NCI-H1092 (cell line): ENCODE measurements at places on chromosomes 7 and 10.

DNA sequence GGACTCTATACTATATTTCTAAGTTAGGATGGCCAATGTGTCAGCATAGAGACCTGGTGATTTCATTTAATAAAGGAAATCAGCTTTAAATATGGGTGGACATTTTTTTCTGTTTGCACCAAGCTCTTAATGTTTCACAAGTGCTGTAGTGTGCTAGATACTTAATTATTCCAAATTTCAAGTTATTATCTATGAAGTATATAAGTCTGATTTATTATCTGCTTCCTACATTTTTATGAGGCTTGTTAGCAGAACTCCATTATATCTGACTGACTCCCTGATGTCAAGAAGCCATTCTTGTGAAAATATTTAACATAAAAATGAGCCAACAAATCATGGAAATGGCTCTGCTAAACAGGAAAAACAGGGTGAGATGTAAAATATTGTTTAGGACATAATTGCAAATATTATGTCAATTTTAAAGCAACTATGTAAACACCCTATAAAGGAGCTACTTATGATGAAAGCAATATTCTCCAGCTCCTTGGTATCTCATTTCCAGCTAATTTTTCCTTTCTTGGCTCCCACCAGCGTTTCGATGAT lies 1415.2 kb downstream of the GATA3 start:
- DNase-seq = no peak

DNA sequence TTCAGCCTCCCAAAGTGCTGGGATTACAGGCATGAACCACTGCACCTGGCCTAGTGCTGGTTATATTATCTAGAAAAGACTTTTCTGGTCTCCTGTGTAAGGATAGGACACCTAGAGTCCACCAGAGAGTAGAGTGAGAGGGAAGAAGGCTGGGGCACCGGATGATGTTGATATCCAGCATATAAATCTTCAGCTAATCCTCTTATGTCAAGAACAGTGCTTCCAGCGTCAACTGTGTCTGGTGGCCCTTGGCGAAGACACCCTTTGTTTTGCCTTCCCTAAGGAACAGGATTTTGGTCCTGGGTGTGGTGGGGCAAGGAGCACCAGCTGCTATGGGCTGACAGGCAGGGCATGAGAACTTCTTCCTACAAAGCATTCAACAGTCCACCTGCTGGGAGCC lies 16.3 kb upstream of the INMT start:
- DNase-seq = no peak

- no peak for DNase-seq
Measured at GRCh38 chr7:140440593-140440992, 36.7 kb downstream of the RAB19 start.

DNA sequence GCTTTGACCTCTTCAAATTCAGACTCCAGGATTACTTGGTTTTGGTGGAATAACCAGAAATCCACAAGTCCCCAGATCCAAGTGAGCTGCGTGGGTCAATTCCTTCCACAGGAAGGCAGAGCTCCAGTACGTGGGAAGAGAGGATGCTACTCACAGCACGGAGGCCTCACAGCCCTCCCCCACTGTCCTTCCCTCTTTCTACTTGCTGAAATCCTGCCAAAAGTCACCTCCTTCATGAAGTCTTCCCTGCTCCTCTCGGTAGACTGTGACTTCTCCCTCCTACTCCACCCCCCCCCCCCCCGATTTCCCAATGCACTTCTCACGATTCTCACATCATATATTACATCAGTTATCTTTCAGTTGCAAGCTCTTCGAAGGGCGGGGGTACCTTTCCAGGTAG lies 12.3 kb downstream of the CAMK2G start:
- DNase-seq = no peak

DNA sequence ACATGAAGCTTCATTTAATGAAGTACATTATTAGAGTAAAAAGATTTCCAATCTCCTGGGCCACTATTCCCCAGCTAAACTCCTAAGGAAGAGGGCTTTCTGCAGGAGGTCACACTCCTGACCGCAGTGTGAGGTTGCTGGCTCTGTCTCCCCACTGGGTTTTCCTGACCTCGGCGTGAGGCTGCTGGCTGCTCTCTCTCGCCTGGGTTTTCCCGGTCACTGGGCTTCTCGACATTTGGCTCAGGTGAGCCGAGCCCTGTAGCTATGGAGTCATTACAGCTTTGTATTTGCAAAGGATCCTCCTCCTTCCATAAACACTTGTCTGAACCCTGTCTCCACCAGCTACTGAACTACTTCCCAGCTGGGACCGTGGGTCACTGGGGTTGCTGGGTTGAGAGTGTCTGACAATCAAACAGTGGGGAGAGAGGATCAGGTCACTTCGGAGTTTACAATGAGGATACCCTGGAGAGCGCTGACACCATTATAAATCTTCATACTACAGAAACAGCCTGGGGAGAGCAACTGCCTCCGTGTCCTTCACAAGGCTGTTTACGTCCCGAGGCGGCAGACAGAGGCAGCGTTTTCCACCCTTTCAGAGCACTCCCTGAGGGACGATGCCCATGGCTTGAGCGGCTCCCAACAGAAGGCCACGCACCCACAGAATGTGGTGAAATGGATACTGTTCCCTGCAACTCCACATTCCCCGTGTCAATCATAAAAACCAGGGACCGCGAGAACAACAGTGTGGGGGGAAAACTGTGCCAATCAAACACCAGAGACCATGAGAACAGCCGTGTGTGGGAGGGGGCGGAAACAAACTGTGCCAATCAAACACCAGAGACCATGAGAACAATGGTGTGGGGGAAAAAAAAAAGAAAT lies 226.2 kb downstream of the ZMYND11 start:
- no peak for DNase-seq

DNA sequence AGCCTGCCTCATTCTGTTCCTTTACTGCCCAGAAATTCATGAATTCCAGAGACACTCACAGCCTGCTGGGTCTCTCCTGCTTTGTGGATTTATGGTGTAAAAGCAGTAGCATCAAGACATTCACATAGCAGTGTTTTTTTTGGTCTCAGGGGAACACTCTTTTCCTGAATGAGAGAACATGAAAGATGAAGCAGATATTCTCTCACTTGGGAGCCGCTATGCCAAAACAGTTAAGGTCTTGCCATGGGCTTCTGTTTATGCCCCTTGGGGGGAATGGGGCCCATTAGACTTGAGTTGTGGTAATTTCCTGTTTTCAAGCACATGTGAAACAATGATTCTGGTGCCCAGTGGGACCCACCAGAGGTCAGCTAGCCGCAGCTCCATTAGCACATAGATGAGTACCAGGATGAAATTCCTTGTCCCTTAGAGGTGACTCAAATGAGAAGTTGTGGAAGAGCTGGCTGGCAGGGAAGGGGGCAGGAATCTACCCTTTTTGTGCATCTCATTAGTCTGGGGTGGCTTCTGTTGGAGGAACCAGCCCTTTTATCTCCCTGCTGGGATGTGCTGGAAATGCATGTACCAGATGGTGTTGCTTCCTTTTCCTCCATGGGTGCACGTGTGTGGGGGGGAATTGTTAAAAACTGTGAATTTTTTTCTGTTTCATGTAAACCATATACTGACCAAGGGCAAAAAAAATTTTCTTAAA lies 13.3 kb downstream of the BMPER start:
- DNase-seq = no peak

DNA sequence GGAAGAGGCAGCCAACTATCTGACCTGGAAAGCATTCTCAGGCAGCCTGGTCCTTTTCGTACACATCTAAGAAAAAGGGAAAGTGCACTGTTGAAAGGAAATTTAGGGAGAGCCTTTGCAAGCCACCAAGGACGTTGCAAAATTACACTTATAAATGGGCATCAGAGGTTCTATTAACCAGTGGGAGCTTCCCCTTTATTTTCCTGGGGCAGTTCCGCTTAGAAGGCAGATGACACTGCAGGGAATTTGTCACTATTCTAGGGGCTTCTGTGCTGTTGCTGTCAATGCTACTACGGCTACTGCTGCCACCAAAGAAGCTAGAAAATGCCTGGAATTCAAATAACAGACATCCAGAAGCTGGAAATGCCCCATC lies 79.6 kb upstream of the AUTS2 start:
- DNase-seq = no peak

- DNase-seq = no peak
Measured at GRCh38 chr10:128028508-128029289, 97.5 kb downstream of the MKI67 start.

DNA sequence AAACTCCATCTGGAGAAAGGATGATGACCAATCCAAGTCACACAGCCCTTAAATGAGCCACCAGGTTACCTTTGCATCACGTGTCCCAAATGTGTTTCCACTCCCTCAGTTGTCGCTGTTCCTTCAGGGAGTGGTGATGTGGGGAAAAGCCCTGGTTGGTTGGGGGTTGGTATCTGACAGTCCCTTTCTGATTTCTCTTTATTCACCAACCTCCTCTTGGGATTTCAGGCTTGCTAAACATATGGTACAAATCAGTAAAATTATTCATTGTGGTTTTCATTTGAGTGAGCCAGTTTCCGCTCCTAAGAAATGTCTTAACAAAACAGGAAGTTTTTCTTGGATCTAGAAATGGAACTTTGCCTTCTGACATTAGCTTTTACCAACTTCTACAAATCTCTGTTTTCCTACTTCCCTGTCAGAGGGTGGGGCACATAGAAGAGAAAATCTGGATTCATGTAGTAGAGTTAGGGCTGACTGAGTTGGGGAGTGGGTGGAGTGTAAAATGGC lies 40.0 kb upstream of the KMT2E start:
- no peak for DNase-seq

- DNase-seq = no peak
Measured at GRCh38 chr10:71836596-71836974, 14.5 kb downstream of the PSAP start.

- DNase-seq = no peak
Measured at GRCh38 chr7:105037319-105037718, 23.3 kb downstream of the KMT2E start.

- DNase-seq = no peak
Measured at GRCh38 chr7:123417580-123417979, 116.8 kb downstream of the IQUB start.

GRCh38 chr7:5559576-5560240 lies 136.1 kb upstream of the TNRC18 start:
- no peak for DNase-seq

DNA sequence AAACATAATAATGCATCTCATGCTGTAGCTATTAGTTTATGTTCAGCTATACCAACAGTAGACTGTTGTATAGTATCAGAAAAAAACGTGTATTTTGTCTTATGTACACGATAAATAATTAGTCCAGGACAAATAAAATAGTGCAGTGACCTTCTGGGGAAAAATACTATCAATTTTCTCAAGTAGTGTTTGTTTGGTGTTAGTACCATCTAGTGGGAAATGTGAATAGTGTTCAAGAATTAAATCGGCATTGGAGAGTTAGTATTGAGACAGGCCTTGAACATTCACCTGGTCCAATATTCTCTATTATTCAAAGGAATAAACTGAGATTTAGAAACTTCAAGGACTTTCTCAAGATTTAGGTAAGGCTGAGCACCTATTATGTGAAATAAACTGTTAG lies 21.7 kb upstream of the OR2A5 start:
- peak; percentile 22 for DNase-seq

DNA sequence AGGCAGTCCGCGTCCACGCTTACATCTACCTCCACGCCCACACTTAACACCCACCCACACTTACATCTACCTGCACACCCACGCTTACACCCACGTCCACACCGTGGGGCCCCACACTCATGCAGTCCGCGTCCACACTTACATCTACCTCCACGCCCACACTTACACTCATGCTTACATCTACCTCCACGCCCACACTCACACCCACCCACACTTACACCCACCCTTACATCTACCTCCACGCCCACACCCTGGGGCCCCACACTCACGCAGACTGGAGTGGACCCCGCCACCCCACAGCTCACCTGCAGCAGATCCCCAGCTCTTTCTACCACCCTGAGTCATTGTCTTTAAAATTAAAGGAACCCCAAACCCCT lies 32.4 kb upstream of the PWWP2B start:
- no peak for DNase-seq

DNA sequence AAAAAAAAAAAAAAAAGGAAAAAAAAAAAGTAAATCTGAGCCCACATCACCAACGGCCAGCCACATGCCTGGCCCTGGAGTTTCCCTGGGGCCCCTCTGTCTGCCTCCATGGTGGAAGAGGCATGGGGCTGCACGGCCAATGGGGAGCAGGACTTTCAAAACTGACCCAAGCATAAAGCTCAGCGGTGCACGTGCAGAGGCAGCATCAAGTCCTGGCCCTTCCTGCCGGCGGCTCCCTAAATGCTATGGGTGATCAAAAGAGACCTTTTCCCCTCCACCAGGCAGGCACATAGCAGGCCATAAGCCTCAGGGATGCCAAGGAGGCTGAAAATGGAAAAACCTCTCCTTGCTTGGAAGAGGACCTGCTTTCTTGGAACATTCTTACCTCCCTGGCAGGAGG lies 94.3 kb downstream of the OAT start:
- DNase-seq = no peak

DNA sequence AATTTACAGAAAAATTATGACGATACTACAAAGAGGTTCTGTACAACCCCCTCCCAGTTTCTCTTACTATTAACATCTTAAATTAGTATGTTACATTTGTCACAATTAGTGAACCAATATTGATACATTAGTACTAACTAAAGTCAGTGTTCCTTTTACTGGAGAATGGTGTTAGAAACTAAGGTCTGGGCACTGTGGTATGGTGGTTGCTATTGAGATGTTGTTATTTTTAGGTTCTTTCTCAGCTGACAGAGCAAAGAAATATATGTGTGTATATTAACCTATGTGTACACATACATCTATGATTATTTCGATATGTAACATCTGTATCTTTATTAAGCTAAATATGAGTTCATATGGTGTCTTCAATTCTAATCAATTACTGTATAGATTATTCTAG lies 11.7 kb upstream of the CFTR start:
- DNase-seq = no peak
